ENCODE measurements at places on chromosomes 12 and 14.

DNA sequence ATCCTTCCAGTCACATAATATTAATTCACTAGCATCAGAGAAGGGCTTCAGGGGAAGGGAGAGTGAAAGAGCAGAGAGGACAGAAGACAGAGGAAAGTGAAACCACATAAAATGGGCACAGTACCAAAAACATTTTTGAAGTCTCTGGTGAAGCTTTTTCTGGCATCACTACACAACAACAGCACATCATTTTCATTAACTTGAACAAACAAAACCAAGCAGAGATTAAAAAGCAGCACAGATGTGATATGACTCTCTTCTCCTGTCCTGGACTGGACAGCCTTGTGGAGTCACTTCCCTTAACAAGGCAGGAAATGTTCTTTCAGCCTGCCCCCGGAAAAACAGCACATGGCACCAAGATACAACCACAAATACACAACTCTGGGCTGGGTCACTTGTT is 112.0 kb downstream of the TSPAN8 start:
- DNase-seq: no peak

- DNase-seq: no peak
Observed at GRCh38 chr12:11633968-11634367, 15.5 kb upstream of the ETV6 start.

DNA sequence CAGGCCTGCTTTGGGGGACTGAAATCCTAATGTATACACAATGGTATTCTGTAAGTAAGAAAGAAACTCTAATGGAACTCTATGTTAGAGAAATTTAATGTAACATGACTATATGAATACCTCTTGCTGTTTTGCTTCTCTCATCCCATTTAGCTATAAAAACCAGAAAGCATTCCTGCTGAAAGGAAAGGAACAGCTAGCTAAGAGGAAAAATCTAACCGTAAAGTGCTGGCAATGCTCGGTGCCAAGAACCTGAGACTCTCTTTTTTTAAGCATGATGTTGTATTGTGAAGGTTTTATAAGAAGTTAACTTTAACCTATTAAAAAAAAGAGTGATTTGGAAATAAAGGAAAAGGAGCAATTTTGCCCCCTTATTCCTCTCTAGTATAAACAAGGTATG is 75.6 kb upstream of the DACT1 start:
- no peak for DNase-seq

GRCh38 chr12:84632556-84632955 is 280.0 kb downstream of the SLC6A15 start:
- no peak for DNase-seq

DNA sequence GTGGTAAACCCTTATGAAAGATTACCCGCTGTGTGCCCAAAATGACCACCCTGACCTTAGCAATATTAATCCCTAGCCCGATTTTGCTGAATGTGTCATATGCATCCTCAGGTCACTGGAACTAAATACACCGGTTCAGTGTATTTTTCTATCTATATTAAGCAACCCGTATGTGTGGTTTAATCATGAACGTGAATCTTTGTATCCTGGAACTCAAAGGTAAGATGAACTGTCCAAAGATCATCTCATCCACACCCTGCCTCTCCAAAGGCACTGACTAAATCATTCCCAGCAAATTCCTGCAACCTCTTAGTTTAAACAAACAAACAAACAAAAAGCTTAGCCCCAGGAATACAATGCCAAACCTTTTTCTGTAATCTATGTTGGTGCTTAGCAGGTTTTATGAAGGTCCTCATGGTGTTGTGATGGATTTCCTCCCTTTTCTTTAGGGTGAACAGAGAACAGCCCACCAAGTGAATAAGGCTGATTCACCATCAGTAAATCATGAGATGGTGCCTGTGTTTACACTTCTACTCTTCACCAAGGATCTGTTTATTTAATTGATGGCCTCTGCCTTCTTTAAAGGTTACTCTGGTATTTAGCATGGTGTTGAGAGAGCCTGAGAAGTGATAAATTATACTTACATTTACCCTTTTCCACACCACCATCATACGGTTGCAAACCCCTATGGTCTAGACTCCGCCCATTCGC is 298.6 kb downstream of the DPF3 start:
- no peak for DNase-seq

- peak; percentile 76 for DNase-seq
Observed at GRCh38 chr12:116277467-116278278, at the start of gene MED13L. Gene MED13L (minus strand): TSS chr12:116277693. CDS start chr12:116277131, 562 bp downstream.

GRCh38 chr14:94303111-94303510 is 10.0 kb upstream of the SERPINA10 start:
- DNase-seq: no peak

DNA sequence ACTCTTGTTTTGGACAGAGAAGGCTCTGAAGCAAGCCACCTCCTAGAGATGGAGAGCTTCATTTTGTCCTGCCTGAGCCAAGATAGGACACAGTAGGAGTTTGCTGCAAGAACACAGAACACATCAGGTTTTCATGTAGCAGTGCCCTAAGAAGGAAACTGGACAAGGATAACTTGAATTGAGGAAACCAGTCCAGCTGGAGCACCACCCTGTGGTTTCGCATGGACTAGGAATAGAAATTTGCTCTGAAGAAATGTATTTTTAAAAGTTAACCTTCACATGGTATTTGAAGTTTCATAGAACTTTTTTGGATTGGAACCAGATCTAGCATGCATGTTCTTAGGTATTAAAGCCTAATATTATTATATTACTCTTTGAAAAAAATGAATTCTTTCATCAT is 68.8 kb downstream of the RERG start:
- DNase-seq: no peak

DNA sequence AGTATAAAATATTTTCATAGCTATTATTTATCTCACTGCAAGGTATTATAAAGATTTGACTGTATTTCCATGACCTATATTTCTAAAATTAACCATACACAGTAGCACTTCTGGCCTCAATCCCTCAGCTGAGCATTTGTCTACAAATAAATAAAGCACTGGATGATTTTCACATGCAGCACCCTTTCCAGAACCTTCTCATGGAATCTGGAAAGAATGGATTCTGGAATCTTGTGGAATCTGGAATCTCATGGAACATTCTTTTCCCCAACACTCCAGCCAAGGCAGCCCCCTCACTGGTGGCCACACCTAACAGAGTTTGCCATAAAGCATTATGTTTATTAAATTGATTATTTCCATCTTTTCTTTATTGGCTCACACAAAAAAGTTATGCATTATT is 199.2 kb downstream of the MSRB3 start:
- no peak for DNase-seq

GRCh38 chr12:93758801-93759373 is 81.7 kb downstream of the CRADD start:
- DNase-seq: peak; percentile 47

GRCh38 chr12:18358930-18359329 is 97.6 kb downstream of the PIK3C2G start:
- no peak for DNase-seq

DNA sequence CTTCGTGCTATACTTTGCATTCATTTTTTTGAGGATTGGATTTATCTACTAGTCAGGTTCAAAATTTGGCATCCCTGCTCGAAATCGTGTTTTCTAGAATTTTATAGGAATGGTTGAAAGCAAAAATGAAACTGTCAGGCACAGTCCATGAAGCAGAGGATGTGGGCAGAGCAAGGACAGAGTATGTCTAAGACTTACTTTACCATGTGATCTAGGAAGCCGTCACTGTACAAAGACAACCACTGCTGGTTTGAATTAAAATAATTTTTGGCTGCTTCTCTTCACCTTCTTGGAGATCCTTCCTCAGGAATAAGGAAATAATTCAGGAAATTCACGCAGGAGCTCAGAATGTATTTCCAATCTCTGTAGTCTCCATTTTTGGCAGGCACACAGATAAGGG is 31.6 kb upstream of the SGPP1 start:
- DNase-seq: no peak

GRCh38 chr12:128842579-128842978 is 10.7 kb upstream of the GLT1D1 start:
- DNase-seq: no peak

DNA sequence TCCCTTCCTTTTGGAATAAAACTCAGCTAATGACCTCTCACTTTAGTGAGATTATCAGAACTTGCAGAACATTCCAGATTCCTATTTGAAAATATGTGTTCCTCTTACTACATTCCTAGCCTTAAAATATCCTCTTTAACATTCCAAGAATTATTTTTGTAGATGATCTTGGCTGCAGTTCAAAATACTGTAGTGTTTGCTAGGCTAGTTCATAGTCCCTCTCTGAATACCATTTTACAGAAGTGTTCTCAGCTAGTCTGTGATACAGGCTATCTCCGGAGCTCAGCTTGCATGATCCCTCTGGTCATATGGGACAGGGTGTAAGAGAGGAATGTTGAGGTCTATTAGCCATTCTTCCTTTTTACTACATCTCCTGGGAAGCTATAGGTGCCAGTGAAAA is 17.6 kb upstream of the GPR33 start:
- no peak for DNase-seq

GRCh38 chr12:106682594-106683234 is 91.8 kb upstream of the RIC8B start:
- DNase-seq: peak; percentile 14

DNA sequence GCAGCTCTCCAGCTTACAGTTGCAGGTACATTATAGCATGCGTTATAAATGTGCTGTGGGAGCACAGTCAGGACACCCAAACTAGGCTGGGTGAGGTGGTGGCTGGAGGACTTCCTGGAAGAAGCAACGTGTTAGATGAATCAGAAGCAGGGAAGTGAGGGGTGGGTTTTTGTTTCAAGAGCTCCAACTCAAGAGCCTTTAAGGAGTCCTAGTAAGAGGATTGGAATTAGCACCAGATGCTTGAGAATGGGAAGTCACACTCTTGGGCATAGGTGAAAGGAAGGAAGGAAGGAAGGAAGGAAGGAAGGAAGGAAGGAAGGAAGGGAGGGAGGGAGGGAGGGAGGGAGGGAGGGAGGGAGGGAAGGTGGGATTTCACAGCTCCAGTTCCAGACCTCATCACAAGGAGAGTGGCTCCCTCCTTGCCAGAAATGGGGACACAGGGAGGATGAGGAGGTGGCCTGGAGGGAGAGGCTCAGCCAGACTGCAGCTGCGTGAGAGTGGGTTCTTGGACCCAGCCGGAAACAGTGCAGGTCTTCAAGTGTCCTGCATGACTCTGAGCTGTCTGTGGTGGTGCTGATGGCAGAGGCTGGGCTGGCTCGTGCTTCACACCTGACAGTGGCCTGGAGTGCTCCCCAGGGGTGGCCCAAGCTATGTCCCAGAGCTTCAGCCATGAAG is 115.7 kb upstream of the GSC start:
- no peak for DNase-seq

All from KBM-7 (cell line).